ENCODE measurements at places on chromosomes 4 and X.

GRCh38 chrX:153780678-153781427, at the start of gene SRPK3:
TSS of gene SRPK3 (plus strand) at chrX:153781041. CDS start at chrX:153781087, 46 bp downstream.
- DNase-seq, result no peak

GRCh38 chr4:156505341-156505955, 466.2 kb downstream of the PDGFC start:
- DNase-seq, result no peak

- DNase-seq, result no peak
Measured at GRCh38 chr4:101238706-101239105, 108.6 kb downstream of the PPP3CA start.

DNA sequence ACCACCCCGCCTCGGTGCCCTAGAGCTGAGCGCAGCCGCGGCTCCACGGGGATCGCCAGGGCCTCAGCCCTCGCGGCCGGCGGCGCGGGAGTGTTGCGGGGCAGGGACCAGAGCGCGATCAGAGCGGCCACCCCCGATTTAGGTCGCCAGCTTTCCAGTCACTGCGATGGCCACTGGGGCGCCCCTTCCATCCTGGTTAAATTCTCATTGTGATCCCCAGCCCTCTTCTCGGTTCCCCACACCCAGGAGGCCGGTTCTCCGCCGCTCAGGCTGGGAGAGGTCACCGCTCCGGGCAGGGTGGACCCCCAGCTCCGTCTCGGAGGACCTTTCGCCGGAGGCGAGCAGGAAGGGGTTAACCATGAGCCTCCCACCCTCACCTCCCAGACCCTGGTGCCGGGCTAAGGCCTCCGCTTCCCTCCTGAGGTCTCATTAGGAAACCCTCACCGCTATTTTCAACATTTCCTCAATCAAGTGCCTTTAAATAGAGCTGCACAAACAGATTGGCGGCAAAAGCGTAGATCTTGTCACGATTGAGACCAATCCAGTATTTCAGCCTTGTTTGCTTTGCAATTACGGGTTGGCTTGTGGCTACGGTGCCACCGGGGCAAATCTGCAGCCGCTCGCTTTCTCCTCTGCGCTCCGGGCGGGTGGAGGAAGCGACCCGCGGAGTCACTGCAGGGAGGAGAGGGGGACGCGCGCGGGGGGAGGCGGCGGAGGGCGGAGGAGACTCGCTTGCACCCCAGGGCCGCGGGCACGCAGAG, 8.3 kb upstream of the HAND2 start:
- DNase-seq, result no peak

DNA sequence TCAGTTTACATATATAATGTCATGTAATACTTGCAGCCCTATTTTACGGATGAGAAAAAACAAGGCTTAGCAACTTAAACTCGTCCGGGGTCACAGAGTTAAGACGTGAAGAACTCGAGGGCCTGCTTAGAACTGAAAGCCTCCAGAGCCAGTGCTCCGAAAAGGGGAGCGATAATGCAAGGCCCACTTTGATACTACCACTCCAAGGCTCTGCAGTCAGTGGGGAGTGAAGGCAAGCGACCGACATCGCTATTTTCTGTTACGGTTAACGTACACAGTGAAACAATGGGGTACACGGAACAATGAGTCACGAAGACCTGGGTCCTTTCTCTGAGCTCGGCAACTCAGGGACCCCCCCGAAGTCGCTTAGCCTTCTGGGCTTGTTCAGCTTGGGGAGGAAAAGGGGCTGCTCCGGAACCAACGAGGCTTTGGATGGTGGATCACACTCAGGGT, 965 bp downstream of the PPA2 start:
- DNase-seq, result no peak

GRCh38 chrX:105744946-105745345, 77.4 kb upstream of the NRK start:
- DNase-seq, result no peak

- DNase-seq, result no peak
Measured at GRCh38 chr4:88725986-88726385, 28.4 kb upstream of the NAP1L5 start.

DNA sequence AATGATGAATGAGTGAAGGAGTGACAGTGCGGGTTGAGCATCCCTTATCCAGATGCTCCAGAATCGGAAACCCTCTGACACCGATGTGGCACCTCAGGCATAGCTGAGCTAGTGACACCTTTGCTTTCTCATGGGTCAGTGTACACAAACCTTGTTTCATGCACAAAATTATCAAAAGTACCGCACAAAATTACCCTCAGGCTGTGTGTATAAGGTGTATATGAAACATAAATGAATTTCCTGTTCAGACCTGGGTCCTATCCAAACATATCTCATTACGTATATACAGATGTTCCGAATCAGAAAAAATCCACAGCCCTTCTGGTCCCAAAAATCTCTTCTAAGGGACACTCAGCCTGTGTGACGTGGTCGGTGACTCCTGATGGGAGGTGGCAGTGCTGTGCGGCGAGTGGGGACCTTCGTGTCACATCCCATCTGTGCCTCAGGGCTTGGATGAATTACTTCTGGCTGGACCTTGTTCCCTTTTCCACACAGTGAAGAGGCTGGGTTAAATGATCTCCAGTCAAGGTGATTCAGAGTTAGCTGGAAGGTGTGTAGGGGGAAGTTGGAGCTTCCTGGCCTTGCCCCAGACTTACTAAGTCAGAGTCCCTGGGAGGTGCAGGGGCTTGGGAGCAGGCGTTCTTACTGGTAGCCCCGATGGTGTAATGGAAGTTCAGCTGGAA, 18.8 kb downstream of the RGS12 start:
- DNase-seq, result no peak

- DNase-seq, result no peak
Measured at GRCh38 chr4:102326951-102327350, 18.3 kb downstream of the SLC39A8 start.

DNA sequence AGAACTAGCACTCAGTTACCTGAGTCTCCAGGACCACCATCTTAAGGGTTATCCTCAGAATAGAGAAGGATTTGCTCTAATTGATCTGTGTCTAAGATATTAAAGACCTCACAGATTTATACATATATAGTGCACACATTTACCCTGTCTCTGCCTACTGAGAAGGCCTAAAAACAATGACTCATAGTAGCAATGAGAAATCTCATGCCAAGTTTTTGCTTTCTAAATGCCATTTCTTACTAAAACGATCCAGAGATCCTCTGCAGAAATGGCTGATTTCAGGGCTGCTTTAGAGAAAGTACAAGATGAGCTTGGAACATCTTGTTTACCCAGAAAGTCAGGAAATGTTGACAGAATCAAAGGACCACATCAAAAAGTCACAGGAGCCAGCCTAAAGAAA, 79.1 kb upstream of the INPP4B start:
- no peak for DNase-seq

DNA sequence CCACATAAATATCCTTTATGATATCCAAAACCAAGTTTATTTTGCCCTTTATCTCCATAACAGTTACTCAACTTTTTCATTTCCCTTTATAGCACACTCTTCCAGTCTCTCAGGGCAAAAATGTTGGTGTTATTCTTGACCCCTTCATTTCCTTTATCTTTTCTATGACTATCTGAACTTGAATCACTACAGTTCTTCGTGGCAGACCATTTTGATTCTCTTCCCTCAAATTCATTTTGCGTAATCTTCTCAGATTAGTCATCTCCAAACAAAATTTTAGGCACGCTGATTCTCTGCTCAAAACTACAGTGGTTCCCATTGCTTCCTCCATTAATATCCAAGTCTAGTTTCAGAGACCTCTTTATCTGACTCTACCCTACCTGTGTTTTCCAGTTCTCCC, 26.1 kb downstream of the RUFY3 start:
- no peak for DNase-seq

DNA sequence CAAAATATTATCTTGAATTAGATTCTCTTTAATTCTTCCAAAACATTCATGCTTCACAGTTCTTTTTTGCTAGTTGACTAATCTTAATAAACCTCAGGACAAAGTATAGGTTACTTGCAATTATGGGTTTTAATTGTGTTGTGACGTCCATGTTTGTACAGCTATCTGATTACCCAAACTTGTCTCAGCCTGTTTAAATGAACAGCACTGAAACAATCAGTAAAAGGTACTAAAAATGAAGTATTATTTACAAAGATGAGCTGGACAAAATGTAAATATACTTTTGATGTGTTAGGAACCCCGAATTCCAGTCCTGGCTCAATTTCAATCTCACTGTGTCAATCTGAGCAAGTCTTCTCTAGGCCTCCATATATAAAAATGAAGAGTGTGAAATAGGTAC, 57.4 kb upstream of the SLC6A14 start:
- DNase-seq, result no peak

- DNase-seq, result no peak
Measured at GRCh38 chr4:73922766-73923630, 53.8 kb downstream of the CXCL1 start.

DNA sequence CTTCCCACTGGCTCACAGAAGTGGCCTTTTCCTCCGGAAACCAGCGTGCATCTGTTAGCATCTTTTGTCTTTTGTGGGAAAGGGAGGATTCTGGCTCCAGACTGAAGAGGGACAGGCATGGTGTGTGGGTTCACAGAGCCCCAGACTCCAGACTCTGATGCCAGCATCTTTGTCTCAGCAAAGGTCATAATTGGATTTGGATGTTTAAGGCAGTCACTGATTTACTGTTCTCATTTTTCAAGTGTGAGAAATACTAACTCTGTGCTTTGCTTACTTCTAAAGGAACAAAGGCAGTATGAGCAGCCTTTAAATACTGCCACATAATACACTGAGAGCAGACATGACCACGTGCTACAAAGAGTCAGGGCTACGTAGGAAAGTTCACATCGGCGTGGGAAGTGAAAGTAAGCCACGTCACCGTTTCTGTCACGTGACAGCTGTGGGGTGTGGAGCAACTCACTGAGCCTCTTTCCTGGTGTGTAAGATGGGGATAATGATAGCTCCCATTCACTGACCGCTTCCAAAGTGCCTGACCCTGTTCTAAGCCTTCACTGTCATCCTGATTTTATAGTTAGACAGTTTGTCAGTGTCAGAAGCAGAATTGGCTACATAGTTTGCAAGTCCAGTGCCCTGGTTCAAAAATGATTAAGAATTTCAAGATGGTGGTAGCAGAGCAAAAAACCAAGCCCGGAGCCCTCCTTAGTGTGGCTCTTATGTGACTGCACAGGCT, 24.8 kb upstream of the TMSB4X start:
- peak; percentile 62 for DNase-seq

GRCh38 chr4:36553453-36553852, 272.0 kb downstream of the DTHD1 start:
- no peak for DNase-seq

GRCh38 chr4:108884596-108884995, 121.7 kb upstream of the ETNPPL start:
- DNase-seq, result no peak

DNA sequence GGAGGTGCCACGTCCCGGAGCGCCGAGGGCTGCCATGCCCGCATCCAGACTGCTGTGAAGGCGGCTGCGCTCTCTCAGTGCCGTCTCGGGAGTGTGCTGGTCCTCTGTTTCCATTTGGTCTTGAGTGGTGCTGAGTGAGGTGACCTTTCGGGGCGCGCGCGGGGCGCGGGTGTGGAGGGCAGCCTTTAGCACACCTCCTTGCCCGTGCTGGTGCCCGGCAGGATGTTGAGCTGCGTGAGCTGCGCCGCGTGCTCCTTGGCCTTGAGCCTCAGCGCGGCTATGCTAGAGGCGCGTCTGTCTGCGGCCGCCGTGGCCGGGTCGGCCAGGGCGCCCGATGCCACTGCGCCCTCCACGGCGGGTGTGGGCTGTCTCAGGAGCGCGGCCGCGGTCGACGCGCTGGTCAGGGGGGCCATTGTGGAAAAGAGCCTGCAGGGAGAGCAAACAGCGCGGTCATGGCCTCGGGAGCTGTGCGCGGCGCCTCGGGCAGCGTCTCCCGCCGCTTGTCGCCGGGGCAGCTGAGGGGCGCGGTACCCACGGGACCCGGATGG, 11.2 kb downstream of the ARX start:
- DNase-seq, result no peak

DNA sequence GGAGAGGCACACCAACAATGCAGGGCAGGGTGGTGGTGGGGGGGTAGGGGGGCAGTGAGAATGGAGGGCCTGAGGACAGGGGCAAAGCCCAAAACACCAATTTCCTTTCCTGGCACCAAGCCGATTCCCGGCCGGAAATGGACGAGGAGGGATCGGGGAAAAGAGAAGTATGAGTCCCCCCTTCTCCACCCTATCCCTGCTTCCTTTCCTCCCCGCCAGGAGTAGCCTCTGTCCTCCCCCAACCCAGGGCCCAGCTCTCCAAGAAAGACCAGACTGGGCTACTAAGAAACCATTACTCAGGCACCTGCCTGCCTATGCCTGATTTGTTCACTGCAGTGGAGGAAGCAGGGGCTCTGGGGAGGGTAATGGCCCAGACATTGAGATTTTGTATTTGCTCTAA, 402 bp downstream of the CCDC120 start:
- no peak for DNase-seq

- DNase-seq, result no peak
Measured at GRCh38 chrX:67749536-67749935, 205.7 kb downstream of the AR start.

GRCh38 chrX:136032370-136032769, 47.1 kb downstream of the SLC9A6 start:
- DNase-seq, result no peak

GRCh38 chrX:24285082-24285481, 28.8 kb downstream of the SUPT20HL2 start:
- no peak for DNase-seq

DNA sequence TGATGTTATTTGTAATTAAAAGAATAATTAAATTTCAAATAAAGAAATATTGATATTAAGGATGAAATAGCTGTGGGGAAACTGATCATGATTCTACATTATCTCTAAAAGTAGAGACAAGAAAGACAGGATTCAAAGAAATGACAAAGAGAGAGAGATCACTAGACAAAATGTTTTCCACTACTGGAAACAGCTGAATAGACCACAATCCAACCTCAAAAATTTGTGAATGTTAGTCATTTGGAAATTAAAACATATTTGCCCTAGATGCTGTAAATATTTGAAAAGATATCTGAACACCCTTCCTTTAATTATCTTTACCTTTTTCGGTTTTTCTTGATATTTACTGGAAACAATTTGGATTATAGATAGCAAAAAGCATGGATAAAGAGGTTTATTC, 414.9 kb downstream of the CENPC start:
- DNase-seq, result no peak

GRCh38 chr4:138393886-138394610, 151.9 kb upstream of the SLC7A11 start:
- DNase-seq, result no peak

DNA sequence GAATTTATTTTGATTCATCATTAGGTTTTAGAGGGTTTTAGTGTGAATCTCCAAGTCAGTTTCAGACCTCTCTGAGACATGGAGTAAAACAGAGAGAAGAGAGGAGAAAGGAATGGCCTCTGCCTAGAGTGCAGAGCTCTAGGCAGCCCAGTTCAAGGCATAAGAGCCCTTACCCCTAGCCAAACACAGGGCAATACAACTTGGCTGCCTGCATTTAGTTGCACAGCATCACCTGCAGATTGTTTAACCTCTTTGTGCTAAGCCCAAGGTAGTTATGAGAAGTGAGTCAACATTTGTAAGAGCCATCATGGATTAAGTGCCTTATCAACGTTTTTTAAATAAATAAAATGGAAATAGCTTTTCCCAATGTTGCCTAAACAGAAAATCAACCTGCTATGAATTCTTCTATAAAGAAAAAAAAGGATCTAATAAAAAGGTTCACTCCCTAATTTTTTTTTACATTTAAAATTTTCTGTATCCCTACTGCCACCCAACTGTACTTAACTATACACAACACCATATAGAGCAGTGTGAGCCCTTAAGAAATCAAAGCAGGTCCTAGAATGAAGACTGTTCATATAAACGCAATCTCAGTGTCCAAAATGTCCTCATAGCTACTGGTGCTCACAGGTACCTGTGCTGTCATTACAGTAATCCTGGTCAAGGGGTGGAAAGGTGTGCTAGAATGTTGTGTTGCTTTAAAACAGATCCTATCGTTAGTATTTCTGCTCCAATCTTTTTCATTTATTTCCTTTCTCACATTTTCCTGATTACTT, 36.0 kb downstream of the PF4 start:
- no peak for DNase-seq

All from AG09319 (cell line).